Cardiac septum (tissue), 1 donor: ENCODE measurements at places on chromosomes 4 and X. TPM values are rescaled to one million over a fixed set of nuclear protein-coding genes. Genes with fewer than 3 reads are reported as not detected.

The MYOZ2 gene
- 727 TPM for total RNA-seq

The ZFP92 gene
- total RNA-seq: 0.40 TPM

The CENPVL1 gene
- not detected for total RNA-seq

The SGMS2 gene
- 37.8 TPM for total RNA-seq

The GABRB1 gene
- total RNA-seq: 10.7 TPM

The DNAAF6 gene
- not detected for total RNA-seq

The SSX7 gene
- total RNA-seq: not detected

The MAGEA11 gene
- total RNA-seq: not detected
